ENCODE measurements at places on chromosomes 6 and 20.

DNA sequence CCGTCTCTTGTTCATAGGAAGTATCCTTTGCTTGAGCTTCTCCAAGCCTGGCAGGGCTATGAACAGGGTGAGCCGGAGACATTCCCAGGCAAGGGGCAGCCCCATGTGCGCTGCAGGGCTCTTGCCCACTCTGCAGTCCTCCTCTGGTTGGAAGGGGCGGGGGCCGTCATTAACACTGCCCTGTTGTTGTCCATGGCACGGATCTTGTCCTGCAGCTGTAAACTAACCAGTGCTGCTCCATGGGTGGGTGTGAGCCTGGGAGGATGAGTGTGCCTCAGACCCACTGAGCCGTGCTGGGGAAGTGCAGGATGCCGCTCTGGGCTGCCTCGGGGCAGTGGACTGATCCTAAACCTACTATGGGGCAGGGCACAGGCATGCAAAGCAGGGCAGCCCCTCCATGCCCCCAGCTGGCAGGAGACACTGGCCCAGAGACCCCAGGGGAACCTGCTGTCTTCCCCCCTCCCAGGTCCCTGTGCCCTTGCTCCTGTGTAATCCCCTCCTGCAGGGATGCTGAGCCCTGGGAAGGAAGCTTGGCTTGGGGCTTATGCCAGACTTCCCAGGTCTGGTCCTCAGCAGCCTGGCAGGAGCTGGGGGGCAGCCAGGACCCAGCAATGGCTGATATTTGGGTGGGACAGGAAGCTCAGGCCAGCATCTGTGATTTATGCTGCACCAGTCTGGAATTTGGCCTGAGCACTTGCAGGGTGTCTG is 8.5 kb downstream of the EBF4 start:
- DNase-seq = no peak

GRCh38 chr20:48684501-48685041 is 143.2 kb downstream of the PREX1 start:
- no peak for DNase-seq

DNA sequence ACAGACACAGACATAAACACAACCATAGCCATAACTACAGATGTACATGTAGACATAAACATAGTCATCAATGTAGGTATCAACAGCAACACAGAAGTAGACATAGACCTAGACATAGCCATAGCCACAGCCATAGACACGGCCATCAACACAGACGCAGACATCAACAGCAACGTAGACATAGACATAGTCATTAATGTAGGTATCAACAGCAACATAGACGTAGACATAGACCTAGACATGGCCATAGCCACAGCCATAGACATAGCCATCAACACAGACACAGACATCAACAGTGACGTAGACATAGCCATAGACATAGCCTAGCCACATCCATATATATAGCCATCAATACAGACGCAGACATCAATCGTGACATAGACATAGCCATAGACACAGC is 258.3 kb upstream of the FOXQ1 start:
- no peak for DNase-seq

DNA sequence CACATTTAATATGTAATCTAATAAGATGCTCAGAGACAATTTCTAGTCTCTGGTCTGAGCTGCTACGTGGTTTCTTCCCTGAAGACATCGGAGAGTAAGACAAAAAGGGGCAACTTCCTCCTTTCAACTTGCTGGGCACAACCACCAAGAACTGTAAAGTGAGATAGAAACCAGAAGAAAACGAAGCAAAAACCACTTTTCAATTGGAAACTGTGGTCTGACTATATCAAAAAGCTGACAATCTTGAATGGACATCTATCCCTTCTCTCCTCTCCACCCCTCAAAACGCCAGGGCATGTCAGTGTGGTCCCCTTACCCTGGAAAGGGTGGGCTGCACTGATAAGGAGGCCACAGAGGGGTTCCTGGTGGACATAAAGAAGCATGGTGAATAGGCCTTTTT is 269.1 kb downstream of the CD83 start:
- DNase-seq = no peak

DNA sequence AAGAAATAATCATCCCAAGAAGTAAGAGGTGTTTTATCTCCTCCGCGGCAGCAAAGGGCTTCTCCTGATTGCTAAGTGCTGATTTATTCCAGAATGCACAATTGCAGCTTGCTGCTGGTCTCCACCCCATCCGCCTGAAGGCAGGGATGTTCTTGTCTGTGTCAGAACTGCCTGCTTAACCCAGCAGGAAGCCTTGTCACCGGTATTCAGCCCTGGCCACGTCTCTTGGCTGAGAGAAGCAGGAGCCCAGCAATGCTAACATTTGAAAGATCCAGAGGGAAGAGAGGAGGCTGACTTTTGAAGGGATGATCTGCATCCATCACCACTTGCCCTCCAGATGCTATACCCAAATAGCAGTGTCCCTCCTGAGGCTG is 4.2 kb downstream of the SCML4 start:
- no peak for DNase-seq

DNA sequence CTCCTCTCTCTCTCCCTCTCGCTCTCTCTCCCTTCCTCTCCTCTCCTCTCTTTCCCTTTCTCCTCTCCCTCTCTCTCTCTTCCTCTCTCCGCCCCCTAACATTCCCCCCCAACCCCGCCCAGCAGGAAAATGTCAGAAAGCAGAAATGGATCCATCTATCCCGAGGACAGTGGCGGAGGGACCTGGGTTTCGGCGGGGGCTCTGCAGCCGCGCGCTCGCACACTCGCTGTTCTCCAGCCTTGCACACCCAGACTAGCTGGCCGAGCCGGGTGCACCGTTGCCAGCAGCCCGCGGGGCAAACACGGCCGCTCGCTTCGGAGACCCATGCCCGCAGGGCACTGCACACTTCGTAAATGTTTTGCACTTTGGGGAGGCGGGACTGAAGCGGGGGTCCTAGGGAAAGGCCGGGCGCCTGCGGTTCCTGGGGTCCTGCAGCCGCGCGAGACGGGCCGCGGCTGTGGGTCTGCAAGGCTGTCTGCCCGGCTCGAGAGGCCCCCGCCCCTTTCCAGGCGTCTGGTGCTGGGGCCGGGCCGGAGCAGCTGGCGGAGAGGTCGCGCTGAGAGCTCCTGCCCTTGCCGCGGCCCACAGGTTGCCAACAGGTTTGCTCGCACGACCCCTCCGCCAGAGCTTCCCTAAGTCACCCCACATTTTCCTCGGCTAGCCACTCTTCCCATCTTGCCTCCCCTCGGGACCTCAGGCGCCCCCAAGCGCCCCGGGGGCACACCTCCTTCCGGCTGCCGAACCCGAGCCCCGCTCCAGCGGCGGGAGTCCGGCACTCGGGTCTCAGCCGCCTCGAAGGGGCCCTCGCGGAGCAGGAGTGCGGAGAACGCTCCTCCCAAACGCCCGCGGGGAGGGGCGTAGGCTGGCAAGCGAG is 818 bp upstream of the MDGA1 start:
- DNase-seq = peak; percentile 53

DNA sequence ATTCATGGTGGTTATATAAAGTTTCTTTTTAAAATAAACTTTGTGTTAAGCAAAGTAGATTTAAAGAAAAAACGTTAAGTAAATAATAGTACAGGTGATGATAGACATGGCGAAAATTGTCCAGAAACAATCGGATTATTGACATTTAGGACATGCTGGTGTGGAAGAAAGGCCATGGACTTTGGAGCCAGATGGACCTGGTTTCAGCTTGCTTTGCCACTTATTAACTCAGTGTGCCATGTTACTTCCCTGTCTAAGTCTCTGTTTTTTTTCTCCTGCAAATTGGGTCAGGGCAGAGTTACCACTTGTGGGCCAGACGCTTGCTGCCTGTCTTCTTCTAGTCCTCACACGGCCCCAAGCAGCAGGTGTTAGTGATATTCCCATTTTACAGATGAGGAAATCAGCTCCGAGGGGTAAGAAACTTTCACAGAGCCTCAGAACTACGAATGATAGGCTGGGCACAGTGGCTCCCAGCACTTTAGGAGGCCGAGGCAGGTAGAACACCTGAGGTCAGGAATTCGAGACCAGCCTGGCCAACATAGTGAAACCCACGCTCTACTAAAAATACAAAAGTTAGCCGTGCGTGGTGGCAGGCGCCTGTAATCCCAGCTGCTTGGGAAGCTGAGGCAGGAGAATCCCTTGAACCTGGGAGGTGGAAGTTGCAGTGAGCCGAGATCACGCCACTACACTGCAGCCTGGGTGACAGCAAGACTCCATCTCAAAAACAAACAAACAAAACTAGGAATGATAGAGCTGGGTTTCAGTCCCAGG is 12.4 kb downstream of the KIF3B start:
- no peak for DNase-seq

DNA sequence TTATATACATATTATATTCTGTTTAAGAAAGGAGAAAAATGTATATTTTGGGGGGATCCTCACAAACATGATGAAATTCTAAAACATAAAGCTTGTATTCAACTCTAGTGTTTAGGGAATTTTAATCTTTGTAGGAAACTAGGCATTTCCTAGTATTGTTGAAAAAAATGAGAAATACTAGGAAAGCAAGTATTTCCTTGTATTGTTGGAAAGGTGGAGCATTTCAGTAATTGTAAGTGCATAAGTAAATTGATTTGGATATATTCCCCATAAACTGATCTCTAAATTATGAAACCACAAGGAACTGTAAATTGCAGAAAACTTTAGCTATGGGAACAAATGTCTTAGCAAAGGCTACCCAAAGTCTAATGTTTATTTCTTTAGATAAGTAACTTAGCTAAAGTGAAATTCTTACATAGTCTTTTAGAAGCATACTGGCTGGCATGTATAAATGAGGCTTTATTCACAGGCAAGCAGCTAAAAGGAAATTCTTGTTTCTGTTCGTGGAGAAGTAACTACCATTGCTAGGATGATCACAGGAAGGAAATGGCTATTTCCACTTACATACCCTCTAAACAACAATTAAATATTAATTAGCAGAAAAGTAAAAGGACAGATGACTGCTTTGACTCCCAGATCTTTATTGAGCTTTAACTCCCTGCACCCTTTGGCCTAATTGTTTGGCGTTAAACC is 19.9 kb upstream of the NRN1 start:
- no peak for DNase-seq

- DNase-seq = no peak
Observed at GRCh38 chr6:139881728-139882211, 507.3 kb upstream of the CITED2 start.

DNA sequence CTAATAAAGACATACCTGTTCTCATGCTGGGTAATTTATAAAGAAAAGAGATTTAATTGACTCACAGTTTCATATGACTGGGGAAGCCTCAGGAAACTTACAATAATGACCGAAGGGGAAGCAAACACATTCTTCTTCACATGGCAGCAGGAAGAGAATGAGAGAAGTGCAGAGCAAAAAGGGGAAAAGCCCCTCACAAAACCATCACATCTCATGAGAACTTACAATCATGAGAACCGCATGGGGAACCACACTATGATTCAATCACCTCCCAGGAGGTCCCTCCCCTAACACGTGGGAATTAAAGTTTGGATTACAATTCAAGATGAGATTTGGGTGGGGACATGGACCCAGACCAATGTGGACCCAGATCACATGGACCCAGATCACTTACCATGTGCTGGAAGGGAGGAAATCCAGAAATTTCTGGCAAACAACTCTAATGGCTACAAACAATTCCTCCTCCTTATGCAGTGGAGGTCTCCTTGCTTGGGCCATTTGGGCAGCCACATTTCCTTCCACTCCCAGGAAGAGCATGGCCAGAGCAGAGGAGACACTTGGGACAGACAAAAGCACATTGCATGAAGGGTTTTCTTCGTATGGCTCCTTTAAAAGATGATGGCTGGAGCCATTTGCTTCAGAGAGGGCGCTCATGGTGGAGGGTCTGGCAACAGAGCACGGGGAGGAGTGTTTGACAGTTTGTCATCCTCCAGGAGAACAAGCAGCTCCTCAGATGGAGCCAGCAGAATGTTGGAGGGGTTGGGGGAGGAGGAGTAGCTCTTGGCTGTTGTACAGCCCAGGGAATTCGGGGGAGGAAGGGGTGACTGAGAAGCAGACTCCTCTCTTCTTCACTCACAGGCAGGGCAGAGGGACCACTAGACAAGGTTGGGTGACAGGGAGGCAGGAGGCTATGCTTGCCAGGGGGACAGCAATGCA is 30.4 kb downstream of the SERPINB9 start:
- DNase-seq = no peak

DNA sequence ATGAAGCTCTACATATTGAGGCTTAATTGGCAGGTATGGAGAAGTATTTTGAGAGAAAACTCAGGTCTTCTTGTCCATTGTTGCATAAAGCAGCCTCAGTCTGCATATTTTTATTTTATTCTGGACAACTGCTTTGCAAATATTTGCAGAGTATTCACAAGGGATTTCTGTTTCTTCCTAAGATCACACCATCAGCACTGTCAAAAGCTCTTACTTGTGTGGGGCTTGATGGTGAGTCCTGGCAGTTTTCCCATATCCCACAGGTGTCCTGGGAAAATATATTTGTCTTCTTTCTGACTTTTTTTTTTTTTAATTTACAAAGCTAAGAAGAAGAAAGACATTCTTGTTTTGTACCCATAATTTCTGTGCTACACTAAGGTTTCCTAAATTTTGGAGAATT is 16.9 kb upstream of the MLIP start:
- no peak for DNase-seq

DNA sequence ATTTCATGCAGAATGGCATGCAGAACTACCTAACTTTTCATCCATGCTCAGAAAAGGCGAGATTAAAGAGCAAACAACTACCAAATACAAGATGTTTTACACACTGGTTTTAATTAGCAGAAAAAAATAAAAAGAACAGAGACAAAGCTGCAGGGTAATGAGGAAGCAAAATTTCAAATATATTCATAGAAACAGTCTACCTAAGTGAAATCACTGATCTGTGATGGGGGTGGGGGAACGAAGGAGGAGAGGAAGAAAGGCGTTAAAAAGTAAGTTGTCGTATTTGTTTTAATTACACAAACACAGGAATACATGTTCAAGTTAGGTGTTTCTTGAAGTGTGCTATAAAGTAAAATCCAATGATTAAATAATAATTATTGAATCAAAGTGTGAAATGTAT is 42.1 kb downstream of the MAP3K7 start:
- DNase-seq = no peak
